ENCODE measurements at places on chromosomes 12 and 14.

DNA sequence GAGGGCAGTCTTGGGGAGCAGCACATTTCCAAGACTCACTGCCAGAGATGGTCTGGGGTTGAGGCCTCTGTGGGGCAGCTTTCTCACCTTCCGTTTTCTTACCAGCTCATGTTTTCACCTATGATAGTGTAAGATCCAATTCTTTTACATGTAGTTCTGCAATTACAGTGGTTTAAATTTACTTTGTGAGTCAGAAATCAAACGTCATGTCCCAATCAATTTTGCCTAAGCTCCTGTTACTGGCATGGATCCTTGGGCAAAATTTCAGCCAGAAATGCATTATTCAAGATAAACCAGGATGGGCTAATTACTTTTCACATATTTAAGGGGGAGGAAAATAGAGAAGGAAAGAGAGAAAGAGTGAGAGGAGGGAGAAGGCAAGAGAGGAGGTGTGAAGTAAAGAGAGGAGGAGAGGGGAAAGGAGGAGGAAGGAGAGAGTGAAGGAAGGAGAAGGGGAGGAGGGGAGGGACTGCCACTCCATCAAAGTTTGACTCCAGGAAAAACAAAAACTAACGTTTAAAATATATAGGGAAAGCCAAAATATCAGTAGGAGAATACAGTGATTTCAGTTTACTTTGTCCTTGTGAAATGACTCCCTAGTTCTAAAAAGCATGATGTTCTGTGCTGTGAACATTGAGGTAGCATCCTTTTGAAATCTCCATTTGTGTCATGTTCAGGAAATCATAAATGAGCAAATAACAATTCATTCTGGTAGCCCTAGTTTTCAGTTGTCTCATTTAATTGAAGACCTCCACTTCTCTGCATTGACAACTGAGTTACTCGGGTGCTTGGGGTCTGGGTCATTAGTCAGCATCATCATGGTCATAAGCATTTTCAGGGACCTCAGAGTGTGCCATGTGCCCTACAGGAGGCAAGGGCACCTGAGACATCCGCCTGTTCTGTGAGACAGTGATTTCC, 3.0 kb downstream of the BMAL2 start:
- no peak for DNase-seq

DNA sequence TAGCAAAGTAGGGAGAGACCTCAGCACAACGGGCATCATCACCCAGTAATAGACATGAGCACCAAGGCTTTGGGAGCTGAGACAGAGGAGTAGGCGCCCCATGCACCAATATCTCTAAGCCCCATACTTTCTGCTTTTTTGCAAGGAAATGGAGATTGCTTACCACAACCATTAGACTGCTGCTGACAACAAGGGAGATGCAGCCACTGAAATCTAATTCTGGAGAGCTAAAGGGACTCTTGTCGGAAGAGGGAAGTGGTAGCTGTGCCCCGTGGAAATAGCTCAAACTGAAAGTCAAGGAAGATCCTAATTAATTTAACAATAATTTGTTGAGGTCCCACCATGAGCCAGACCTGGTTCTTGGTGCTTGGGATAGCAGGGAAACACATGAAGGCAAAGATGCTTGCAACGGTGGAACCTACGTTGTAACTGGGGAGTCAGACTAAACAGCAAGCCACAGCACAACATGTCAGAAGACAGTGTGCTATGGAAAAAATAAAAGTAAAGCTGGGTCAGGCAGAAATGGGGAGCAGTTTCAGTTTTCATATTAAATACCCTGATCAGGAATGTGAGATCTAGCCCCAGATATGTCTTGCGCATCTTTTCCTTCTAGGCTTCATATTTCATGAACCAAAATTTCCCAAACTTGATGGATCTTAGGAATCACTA, 1131.0 kb downstream of the BCL11B start:
- DNase-seq: no peak

DNA sequence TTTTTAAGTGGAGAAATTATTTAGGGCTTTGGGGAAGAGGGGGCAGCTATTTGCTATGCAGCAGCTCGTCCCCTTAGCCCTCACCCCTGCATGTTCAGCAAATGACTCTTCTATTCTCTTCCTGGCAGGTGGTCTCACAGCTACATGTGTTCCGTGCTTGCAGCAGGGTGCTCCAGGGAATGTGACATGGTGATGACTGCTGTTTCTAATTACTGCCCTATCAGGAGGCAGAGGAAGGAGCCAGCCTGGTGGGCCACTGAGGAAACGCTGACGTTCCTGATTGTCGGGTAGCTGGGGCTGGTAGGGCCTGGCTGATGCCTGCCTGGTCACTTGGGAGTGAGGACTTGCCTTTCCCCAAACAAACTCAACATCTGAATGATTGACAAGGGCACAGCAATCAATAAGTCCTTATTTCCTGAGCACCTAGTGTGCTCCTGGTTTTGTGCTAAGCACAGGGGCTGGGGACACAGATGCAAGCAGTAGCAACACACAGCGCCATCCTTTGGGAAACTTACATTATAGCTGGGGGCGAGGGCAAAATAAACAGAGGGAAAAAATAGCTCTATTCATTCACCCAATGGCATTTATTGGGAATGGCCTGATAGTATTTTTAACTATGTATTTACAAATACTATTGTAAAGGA, 377.8 kb downstream of the FUT8 start:
- no peak for DNase-seq

GRCh38 chr14:73428353-73428824, 30.0 kb downstream of the NUMB start:
- no peak for DNase-seq

- DNase-seq: no peak
Observed at GRCh38 chr14:53217316-53217994, 64.3 kb upstream of the DDHD1 start.

- DNase-seq: no peak
Observed at GRCh38 chr12:101200145-101200544, 9.9 kb downstream of the SLC5A8 start.

GRCh38 chr14:86619726-86620125, 1089.8 kb downstream of the FLRT2 start:
- no peak for DNase-seq

GRCh38 chr14:95535226-95536021, 574 bp downstream of the GLRX5 start:
- DNase-seq: no peak

- no peak for DNase-seq
Observed at GRCh38 chr14:24794644-24795305, 160.8 kb upstream of the GZMB start.

GRCh38 chr12:21428241-21428640, 9.2 kb upstream of the PYROXD1 start:
- DNase-seq: no peak

- DNase-seq: no peak
Observed at GRCh38 chr14:48974994-48975393, 611.2 kb downstream of the RPS29 start.
